ENCODE measurements at places on chromosomes 3 and 15.

DNA sequence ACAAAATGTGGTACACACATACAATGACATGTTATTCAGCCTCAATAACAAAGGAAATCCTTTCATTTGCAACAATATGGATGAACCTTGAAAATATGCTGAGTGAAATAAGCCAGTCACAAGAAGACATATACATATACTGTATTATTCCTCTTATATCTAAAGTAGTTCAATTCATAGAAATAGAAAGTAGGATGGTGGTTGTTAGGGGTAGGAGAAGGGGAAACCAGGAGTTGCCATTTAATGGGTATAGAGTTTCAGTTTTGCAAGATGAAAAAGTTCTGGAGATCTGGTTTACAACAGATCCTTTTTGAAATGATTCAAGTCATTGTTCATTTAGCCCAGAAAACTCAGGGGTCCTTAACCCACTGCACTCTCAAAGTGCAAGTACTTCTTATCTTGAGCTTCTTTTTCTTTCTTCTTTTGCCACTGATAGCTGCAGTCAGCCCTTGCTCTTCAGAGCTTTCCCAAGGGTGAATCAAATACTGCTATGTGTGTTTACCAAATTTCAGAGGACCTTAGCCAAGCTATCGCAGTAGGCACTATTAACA, 208.0 kb upstream of the EOMES start:
- DNase-seq, result no peak

GRCh38 chr3:186670155-186670554, 4.3 kb downstream of the HRG start:
- DNase-seq, result no peak

- DNase-seq, result no peak
Measured at GRCh38 chr3:96734273-96735009, 80.0 kb upstream of the EPHA6 start.

DNA sequence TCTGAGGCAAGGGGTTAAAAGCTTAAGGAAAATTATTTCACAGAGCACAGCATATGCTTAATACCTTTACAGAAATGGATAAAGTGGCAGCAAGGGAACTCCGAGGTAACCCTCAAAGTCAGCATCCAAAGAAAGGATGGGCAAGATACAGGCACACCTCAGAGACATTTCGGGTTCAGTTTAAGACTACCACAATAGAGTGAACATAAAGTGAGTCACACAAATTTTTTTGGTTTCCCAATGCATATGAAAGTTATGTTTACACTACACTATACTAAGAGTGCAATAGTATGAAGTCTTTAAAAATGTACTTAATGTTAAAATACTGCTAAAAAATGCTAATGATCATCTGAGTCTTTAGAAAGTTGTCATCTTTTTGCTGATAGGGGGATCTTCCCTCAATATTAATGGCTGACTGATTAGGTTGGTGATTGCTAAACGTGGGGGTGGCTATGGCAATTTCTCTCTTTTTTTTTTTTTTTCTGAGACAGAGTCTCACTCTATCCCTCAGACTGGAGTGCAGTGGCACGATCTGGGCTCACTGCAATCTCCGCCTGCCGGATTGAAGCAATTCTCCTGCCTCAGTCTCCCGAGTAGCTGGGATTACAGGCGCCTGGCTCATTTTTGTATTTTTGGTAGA, 10.0 kb downstream of the UBR1 start:
- DNase-seq, result no peak

DNA sequence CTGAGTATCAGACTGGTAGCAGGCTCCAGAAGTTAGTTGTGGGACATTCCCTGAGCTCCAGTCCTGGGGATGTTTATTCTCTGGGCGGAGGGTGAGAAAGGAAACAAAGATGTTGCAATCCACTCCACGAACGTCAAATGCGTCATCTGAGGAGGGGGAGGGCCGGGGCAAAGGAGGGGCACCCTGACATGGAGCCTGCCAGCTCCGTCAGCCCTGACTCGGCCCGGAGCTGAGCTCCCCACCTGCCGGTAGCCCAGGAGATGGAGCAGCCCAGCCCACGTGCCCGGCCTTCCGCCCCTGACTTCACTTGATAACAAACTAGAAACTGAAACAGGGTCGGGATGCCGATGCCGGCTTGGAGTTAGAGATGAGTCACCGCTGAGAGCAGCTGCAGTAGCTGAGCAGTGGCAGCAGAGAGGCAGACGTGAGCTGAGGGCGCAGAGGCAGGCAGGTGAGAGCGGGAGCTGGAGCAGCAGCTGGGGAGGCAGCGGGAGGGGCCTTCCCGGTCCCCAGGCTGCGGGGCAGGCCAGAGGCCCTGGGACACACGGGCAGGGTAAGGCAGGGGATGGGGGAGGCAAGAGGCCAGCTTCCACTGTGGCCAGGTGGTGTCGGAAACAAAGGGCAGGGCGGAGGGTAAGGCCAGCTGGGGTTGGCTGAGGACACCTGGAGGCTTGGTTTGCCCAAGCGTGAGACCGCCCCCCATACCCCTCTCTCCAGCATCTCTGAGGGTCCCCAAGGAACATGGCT, at the start of gene ISG20:
Gene ISG20, plus strand, starts transcription at position 391 of the 747 bp plus-strand sequence. Its CDS starts 351 bp downstream, at position 742.
- DNase-seq, result peak; percentile 62

DNA sequence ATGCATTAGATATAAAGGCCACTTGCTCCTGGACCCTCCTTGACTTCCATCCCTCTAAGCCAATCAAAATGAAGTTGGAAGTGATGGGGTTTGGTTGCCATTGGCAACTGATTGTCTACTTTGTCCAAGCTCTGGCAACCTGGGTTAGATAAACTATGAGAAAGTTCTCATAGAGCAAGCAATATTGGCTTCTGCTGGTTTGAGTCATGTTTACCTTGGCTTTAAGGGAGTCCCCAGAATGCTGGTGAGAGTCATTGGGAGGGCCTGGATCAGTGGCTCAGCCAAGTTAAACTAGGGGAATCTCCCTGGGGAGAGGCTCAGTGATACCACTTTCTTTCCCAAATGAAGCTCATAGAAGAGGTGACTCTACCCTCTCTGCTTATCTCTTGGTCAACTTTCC, 176.3 kb upstream of the ROPN1 start:
- no peak for DNase-seq

DNA sequence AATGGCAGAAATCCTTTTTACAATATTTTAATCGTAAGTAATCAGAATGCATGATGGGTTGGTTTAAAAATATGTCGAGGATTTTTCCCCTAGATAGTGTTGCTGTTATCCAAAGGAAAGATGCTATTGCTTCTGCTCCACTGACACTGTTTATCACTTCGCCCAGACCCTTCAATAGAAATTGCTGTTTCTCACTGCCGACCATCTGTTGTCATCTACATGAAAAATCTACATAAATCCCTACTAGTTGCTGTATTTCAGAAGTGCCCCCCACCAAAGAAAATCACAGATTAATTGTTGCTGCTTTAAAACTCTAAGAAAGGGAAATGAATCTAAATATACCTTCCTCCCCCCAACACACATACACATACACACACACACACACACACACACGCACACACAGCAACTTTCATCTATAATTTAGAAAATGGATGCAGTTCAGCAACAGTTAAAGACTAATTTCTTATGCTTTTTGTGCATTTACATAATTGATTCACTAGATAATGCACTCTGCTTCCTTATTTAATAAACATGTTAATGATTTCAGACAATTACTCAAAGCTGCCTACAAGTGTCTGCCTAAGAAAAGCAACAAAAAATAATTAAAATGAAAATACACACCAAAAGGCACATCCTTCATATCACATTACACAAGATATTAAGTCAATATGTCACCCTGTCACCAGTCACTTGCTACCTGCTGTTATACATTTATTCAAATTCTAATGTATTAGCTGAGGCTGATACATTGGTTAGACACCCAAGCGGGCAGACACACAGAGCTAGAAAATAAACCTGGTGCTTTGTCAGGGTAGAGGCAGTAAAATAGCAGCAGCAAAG, 82.8 kb downstream of the RORA start:
- no peak for DNase-seq

DNA sequence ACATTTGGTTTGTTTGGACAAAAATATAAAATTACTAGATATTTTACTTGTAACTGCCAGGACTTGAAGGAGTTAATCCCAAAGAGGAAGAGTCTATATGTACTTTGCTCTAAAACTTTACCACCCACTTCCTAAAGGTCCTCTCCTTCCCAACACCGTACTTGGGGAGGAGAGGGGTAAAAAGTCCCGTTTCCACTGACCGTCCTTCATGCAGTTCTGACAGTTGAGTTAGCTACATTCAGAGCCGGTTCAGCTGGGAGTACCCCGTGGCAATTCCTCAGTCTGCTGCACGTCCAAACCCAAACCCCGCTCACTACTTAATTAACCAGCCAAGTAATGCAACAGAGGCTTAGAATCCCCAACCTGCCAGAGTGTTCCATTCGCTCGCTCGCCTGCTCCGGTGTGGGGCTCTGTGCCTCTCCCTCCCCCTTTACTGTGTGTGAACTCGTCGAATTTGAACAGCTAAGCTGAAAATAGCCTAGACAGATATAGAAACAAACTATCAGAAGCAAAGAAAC, 519.7 kb downstream of the FOXP1 start:
- no peak for DNase-seq

GRCh38 chr15:25422021-25422420, 16.8 kb downstream of the UBE3A start:
- no peak for DNase-seq

GRCh38 chr3:123799544-123800361, 84.4 kb downstream of the MYLK start:
- peak; percentile 33 for DNase-seq

DNA sequence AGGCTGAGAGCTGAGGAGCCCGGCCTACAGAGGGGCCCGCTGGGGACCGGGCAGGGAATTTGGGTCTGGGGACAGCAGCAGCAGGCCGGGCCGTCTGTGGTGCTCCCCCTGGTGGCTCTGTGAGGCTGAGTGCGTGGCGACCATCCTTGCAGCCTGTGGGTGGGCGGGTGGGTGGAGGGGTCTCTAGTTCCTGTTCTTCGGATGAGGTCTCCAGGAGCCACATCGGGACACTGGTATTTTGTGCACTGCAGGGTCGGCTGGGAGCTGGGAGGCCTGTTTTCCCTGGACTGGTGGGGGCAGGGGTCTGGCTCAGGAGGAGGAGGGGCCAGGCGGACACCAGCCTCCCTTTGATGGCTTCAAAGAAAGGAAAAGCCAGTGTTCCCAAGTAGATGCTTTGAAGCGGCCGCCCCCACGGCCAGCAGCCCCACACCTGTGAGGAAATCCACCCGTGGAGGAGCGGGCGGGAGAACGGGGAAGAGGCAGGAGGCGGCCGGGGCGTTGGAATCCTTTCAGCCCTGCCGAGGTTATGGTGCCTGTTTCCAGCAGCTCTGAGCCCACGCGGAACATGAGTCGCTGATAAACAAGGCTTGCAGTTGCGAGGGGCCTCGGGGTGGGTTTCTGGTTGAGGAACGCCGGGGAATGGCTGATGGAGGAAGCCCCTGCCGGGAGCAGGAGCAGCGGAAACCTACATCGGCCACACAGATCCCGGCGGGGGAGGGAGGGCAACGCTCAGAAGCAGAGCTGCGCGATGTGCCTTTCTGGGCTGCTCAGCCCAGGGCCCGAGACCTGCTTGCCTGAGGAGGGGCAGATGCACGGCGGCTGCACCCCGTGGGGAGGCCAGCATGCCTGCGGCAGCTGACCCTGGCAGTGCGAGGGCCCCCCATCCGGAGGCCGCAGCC, 154.3 kb downstream of the NSMCE3 start:
- peak; percentile 84 for DNase-seq

- no peak for DNase-seq
Measured at GRCh38 chr15:74651242-74651741, 35.7 kb downstream of the CLK3 start.

GRCh38 chr3:111610189-111610588, 15.0 kb upstream of the ZBED2 start:
- DNase-seq, result no peak

DNA sequence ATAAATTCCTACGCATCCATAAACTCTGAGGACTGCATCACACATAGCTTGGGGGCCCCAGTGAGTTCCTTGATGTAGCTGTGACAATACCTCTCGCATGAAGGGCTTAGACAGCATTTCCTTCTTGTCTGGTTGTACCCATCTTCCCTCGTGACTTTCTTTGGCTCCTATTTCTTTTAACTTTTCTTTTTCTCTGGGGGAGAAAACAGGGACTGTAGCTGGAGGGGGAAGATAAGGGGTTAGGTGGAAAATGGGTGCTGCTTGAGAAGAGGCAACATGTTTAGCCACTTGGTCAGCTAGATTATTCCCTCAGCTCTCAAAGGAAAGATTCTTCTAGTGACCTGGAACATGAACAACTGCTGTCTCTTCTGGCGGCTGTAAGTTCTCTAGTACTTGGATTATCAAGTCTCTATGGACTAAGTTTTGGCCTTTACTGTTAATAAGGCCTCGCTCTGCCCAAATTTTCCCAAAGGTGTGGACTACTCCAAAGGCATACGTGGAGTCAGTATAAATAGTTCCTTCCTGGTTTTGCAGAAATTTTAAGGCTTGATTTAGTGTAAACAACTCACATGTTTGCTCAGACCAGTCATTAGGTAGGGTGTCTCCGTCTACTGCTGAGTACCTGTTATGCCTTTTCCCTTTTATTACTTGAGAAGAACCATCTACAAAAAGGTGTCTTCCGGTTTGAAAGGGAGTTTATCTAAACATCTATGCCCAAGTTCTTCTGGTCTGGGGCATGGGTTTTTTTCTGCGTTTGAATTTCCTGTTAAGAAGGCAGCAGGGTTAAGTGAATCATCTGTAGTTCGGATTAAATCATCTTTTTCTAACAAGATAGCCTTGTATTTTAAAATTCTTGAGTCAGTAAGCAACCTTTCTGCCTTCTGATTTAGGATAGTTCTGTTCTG, 21.0 kb upstream of the ATG7 start:
- DNase-seq, result no peak

DNA sequence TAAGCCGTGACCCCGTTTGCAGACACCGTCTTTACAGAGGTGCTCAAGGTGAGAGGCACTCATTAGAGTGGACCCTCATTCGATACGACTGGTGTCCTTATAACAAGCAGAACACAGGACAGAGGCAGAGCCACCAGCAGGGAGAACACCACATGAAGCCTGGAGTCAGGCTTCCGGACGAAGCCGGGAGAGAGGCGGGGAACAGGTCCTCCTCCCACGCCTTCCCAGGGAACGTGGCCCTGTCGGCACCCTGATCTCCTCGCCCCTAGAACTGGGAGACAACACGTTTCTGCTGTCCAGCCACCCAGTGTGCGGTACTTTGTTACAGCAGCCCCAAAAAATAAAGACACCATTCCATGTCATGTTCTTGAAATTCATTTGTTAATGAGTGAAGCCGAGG, 33.6 kb downstream of the ZDHHC19 start:
- DNase-seq, result no peak

DNA sequence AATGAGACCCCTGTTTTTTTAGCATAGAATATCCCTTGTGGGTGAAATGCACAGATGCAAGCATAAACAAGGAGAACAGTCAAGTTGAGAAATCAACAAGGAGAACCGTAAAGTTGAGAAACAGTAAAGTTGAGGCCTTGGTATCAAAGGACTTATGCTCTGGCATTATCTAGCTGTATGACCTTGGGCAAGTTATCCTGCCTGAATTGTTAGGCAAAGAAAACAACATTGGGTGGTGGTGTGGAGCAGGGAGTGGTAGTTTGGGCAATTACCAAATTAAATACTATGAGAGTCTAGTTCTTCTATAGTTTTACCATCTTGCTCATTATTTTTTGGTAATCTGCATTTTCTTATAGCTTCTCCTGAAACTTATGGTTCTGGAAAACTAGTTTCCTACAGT, 573.4 kb upstream of the ARPP21 start:
- DNase-seq, result no peak

GRCh38 chr3:189781415-189781814, 150.2 kb downstream of the TP63 start:
- DNase-seq, result no peak
